H4 (cell line): ENCODE measurements at places on chromosomes 12 and 14.

GRCh38 chr14:99915305-99916090, 122.3 kb downstream of the EML1 start:
- DNase-seq: no peak

DNA sequence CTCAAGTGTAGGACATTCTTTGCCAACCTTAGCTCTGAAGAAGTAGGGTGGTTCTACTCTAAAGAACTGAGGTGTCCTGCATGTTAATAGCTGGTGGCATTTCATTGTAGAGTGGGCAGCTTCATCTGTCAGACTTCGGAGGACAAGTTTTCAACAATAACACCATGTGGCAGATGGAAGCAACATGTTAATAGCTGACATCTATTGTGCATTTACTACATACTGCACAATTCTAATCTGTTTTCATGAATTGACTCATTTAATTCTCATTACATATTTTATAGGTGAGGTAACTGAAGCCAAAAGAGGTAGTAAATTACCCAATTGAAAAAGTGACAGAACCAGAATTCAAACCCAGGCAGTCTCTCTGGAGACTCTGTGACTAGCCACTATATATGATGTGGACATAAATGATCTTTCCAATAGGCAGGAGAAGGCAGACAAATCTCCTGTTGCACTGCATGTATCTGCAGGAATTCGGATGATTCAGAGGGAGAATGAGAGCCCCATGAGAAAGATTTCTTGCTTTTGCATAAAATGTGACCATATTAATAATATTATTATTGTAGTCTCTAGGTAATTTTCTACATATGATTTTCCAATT, 137.2 kb upstream of the E2F7 start:
- DNase-seq: no peak

DNA sequence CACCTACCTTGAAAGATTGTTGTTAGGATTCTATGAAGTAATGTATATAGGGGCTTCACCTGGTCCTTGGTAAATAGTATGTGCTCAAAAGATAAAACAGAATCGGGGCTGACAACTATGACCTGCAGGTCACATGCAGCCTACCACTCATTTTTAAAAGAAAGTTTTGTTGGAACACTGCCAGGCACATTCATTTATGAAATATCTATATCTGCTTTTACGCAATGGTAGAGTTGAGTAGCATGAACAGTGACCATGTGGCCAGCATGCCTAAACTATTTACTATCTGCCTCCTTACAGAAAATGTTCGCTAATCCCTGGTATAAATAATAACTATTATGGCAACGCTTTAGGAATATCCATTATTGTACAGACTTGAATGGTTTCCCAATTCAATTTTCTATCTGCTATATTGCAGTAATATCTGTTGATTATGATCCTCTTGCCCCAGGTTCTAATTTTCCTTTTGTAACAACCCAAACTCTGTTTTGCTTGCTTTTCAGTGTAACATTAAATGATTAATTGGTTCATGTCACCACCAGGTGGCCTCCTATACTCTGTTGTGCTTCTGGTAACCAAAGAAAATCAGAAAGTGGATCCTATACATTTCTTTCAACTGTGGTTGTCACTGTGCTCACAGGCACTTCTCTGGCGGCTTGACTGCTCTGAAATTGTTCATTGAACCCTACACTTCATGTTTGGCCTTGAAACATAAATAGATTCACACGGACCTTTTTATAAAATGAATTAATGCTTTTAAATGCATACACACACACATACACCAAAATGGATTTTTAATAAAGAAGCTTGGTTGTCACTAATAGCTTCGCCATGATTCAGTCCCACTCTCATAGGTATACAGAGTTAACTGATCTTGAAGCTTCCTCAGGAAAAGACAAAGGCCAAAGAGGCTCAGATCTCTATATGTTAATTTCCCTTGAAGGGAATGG, 227.7 kb upstream of the NPAS3 start:
- DNase-seq: peak; percentile 63

DNA sequence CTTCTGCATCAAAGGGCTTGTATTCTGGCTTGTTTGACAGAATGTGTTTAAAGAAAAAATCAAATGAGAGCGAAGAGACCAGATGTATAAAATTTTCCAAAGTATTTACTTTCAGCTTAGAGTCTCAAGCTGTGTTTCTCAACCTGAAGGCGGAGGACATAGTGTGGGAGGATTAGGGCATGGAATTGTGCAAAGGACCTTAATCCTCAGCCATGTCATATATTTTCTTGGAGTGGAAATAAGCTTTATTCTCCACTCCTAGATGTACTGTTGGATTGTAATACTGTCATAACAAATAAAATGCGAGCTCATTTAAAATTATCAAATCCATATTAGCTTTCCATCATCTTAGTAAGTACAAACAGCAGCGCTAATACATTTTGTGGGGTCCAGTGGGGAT, 154.0 kb downstream of the PAH start:
- DNase-seq: no peak

DNA sequence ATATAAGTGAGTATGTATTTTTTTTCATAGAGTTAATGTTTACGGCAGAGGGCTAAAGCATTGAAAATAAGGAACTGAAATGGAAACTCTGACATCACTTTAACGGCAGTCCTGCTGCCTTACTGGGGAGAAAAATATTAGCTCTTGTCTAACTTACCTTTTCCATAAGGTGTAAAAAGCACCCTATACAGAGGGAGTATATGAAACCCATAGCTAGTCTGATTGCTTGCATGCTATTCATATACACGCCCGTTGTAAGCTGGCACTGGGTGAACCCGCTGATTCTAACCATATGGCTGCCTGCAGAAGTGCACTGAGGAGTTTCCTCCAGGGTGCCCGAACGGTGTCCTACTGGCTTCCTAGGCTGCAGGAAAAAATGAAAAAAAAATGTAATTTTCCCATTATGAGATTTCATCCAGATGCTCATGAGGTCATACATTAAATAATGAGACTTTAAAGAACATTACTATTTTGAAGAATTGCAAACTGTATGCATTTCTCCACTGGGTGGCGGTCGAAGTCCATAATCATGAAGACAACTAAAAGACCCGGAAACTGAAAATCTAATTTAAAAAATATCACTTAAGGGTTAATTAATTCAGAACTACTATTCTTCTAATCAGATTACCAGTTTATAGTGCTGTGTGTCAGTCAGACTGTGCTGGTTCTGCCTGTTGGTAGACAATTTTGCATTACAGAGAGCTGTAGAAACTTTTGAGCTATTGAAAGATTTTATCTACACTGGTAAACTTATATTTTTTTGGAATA, 144.7 kb downstream of the ALX1 start:
- DNase-seq: no peak

DNA sequence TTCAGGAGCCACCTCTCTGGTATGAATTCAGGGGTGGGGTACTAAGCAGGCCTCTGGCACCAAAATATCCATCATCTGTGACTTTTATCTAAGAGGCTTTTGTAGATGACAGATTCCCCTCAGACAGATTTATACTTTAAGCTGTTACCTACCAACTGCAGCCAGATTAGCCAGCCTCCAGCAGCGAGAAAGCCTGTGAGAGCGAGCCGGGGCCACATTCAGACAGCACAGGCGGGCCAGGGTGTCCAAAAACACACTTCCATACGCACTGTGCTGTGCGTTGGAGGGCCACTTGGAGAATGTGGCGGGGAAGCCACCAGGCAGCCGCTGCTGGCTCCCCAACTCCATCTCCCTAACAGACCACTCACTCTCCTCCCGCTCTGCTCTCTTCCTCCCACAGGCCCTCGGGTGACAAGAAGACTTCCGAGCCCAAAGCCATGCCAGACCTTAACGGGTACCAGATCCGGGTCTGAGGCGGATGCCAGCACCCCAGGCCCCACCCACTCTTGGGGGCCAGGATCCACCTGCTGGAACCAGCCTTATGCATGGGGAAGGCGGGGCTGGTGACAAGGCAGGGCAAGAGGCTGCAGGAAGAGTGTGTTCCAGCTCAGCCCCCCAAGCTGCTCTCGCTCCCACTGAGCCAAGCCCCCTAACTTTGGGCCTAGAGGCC, 17.4 kb downstream of the VASH1 start:
- no peak for DNase-seq

DNA sequence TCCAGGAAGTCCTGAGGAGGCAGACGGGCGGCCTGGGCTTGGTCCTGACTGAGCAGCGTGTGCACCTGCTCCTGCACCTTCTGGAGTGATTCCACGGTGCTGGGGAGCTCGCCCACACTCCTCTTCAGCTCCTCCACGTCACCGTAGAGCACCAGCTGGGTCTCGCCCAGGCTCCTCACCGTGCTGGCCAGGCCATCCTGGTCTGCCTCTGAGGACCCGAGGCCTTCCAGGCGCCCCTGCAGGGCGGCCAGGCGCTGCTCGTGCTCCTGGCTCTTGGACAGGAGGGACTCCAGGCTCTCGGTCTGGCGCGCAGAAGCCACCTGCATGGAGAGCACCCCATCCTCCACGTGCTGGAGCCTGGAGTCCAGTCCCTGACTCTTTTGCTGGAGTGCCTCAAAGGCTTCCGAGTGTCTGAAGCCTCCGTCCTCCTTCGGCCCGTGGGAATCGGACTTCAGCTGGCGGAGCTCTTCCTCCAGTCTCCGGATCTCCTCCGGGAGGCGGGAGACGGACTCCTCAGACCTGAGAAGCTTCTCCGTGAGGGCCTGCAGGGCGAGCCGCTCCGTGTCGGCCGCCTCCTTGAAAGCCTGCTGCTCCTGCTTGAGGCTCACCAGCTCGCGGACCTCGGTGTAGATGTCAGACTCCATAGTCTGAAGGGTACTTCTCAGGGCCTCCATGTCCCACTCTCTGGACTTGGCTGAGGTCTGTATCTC, 8.4 kb downstream of the CKAP4 start:
- no peak for DNase-seq

- no peak for DNase-seq
Observed at GRCh38 chr12:53483979-53484377, 15.3 kb downstream of the MAP3K12 start.
